ENCODE measurements at places on chromosomes 7 and 10. TPM values are rescaled to one million over a fixed set of nuclear protein-coding genes. Genes with fewer than 3 reads are reported as not detected.

DNA sequence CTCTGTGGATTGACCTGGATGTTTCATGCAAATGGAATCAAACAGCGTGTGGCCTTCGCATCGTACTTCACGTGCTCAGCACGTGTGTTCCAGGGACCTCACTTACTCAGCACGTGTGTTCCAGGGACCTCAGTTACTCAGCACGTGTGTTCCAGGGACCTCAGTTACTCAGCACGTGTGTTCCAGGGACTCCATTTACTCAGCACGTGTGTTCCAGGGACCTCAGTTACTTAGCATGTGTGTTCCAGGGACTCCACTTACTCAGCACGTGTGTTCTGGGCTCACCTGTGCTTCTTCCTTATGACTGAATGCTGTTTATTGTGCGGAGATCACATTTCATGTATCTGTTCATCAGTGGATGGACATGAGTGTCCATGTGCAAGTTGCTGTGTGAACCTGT, 22.0 kb downstream of the INPP5A start:
- DNase-seq: no peak

GRCh38 chr7:134660961-134661376, 14.3 kb downstream of the BPGM start:
- no peak for DNase-seq

- no peak for DNase-seq
These were observed 112.5 kb downstream of the SVIL start for GRCh38 chr10:29522061-29522855.

DNA sequence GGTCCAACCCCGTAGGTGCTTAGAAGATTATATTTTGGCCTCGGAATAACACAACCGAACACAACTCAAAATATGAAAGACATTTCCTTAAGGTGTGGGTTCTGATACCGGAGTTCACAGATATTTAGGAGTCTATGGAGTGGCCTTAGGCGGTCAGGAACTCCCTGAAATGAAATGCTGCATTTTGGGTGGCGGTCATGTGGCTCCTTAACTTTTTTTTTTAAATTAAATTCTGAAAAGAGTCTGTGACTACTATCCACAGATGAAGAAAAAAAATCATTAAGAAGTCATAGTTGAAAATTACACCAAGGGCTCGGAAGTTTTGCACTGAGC, 290.9 kb upstream of the NFE2L3 start:
- no peak for DNase-seq

DNA sequence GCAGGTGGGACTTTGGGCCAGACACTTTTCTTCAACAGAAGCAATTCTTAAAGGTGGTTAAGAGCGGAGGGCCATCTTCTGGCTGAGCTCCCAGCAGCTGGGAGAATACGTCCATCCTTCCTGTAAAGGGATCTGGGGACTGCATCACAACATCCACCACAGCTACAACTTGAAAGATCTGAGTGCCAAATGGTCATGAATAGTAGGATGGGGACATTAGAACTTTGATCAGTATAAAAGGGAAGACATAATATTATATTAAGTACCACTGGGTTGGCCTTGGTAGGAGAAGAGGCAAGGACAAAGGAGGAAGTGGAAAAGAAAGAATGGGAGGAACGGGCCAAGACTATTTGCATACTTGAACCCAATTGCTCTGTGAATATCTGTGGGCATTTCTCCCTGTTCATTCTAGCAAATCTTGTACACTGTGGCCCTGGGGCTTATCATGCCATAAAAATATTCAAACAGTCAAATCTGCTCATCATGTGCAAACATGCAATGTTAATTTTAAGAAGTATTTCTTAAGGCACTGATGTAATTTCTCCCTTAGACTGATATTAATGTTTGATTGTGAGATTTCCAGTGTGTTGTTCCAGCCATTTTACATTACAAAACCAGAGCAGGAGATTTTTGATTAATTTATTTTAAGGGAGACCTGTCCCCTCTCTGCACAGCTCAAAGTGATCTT, 65.5 kb upstream of the CREB5 start:
- DNase-seq: no peak

GRCh38 chr7:17392846-17393245, 94.4 kb downstream of the AHR start:
- DNase-seq: no peak

DNA sequence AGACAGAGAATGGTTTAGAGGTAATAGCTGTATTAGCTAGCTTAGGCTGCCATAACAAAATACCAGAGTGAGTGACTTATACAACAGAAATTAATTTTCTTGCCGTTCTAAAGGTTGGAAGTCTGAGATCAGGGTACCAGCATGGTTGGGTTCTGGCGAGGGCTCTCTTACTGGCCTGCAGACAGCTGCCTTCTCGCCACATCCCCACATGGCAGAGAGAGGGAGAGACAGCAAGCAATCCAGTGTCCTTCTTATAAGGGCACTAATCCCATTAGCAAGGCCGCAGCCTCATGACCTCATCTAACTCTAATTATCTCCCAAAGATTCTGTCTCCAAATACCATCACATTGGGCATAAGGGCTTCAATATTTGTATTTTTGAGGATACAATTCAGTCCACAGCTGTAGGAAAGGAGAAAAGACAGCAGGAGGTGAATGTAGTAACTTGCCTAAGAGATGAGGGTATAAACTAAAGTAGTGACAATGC, 3.6 kb upstream of the STAM start:
- DNase-seq: no peak

- DNase-seq: no peak
These were observed 139.3 kb upstream of the ODAD2 start for GRCh38 chr10:28137907-28138880.

- DNase-seq: no peak
These were observed 353.6 kb downstream of the THSD7A start for GRCh38 chr7:11478426-11478825.

DNA sequence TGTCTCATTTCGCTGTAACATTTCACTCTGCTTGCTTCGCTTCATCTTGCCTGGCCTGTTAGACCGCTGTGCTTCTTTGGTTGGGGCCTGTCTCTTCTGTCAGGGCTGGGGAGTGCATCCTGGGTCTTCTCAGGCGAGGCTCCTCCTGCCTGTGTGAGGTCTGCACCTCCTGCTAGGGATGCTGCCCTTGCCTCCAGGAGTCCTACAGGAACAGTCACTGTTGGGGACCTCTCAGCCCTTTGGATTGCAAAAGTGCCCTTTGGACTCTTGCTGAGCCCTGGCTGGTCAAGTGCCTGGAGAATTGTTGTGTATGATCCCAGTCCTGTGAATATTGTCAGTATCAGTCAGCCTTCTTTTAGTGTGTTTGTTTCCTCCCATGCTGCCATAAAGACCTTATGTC, 84.1 kb downstream of the MDFIC start:
- DNase-seq: no peak

GRCh38 chr10:69469976-69470375, 18.7 kb downstream of the TSPAN15 start:
- DNase-seq: no peak

- DNase-seq: no peak
These were observed 104.5 kb downstream of the MACC1 start for GRCh38 chr7:20112696-20113095.

DNA sequence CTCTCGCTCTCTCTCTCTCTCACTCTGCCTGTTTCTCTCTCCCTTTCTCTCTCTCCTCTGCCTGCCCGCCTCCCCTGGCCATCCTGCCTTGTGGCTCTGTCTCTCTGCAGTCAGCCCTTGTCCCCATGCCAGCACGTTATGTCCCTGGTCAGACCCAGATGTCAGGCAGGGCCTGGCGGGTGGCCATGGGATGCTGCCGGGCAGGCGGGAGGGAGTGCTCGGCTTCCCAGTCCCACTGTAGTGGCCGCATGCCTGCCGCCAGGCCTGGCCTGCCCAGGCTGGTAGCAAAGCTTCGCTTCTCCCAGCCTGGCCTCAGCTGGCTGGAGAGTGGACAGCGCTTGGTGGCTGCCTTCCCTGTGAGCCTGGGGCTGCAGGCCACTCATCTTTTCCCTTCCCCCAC, 121.5 kb upstream of the ZNF716 start:
- no peak for DNase-seq

GRCh38 chr10:51861731-51862130, 162.3 kb upstream of the CSTF2T start:
- no peak for DNase-seq

GRCh38 chr7:120842121-120842621, 15.8 kb downstream of the TSPAN12 start:
- no peak for DNase-seq

DNA sequence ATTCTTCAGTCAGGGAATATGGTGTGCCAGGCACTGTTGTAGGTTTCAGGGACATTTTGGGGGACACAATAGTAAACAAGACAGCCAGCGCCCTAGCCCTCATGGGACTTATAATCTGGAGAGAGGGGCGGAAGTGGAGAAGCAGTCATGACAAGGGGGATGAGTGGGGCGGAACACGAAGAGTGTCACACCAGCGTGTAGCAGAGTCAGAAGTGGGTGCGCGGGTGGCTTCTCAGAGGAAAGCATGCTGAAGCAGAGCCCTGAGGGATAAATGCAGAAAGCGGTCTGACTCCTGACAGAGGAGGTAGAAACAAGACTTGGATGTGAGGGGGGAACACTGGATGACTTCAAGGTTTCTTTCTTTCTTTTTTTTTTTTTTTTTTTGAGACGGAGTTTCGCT, 160.3 kb upstream of the LYZL2 start:
- no peak for DNase-seq

DNA sequence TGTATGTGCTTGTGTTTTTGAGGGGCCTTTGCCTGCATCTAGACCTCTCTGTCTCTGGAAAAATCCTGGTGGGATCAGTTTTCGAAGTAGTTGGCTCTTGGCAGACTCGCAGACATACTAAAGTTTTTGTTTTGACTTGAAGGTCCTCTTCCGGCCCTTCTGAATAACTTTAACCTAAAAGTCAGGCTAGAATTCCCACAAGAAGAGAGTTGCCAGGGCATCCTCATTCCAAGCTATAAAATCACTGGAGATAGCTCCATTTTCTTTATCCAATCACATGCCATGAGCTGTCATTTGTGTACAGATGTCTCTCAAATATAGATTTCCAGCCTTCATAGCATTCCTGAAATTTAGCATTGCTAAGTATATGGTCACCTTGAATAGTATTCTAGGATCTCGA, 967.8 kb downstream of the LRMDA start:
- DNase-seq: no peak

- DNase-seq: no peak
These were observed 111.7 kb upstream of the PLXNA4 start for GRCh38 chr7:132687981-132688383.

The NAT16 gene
- total RNA-seq: not detected

The FAM180A gene
- not detected for total RNA-seq

The NME8 gene
- not detected for total RNA-seq

The TMEM26 gene
- not detected for total RNA-seq

The FAM25A gene
- not detected for total RNA-seq

The CYP2W1 gene
- total RNA-seq: not detected

The OPN4 gene
- not detected for total RNA-seq
